AG09309 (cell line): ENCODE measurements at places on chromosomes 2 and 18.
A peak's percentile ranks its signal among the peaks of the same experiment; 100 is the strongest.

DNA sequence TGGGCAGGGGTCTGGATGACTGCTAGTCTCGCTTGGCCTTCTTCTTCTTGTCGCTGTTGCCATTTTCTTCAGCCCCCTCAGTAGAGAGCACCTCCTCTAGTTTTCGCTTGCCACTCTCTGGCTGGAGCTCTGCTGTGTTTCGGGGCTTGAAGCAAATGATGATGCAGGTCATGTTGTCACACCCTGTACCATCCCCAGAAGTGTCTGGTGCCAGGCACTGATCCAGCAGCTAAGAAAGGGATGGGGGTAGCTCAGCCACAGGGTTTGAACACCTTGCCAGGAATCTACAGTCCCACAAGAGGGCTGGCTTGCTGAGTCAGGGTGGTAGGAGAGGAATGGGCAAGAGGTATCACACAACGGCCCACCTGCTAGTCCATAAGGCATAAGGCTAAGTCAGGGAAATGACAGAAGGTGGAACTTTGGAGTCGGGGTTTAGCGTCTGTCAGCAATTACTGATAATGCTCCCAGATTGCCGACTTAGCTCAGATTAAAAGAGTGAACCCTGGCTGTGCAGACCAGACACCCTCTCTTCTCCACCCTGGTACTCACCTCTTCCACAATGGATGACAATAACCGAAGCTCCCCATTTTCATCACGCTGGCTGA lies 1.1 kb upstream of the ZNF513 start:
- no peak for DNase-seq

DNA sequence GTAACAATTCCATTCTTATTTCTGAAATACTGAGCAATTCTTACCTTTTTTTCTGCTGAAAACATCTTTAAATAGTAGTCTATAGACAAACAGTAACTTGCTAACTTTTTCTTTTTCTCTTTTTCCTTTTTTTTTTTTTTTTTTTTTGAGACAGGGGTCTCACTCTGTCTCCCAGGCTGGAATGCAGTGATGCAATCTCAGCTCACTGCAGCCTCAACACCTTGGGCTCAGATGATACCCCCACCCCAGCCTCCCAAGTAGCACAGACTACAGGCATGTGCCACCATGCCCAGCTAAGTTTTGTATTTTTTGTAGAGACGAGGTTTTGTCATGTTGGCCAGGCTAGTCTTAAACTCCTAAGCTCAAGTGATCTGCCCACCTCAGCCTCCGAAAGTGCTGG lies 42.2 kb downstream of the MFSD6 start:
- DNase-seq = no peak

GRCh38 chr2:23380562-23381065 lies 4.4 kb upstream of the KLHL29 start:
- no peak for DNase-seq

DNA sequence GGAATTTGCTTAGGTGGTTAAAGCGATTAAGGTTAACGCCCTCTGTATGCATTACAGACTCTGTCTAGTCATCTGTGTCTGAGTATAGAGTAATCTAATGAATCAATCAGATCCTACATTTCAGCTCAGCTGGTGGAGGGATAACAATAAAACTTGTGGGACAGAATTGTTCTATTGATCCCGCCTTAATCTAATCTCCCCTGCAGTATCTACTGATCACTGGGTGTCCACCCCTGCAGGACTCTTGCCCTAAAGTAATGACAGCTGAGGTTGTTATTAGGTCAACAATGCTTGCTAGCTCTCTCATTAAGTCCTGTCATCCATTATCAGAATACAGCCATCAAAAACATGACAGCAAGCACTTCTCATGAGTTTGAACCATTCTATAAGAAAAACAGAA lies 462.6 kb upstream of the TMEFF2 start:
- no peak for DNase-seq

- DNase-seq = no peak
Observed at GRCh38 chr2:79235135-79235534, 75.6 kb upstream of the REG3A start.

GRCh38 chr2:43326101-43326825 lies 99.9 kb upstream of the ZFP36L2 start:
- no peak for DNase-seq

DNA sequence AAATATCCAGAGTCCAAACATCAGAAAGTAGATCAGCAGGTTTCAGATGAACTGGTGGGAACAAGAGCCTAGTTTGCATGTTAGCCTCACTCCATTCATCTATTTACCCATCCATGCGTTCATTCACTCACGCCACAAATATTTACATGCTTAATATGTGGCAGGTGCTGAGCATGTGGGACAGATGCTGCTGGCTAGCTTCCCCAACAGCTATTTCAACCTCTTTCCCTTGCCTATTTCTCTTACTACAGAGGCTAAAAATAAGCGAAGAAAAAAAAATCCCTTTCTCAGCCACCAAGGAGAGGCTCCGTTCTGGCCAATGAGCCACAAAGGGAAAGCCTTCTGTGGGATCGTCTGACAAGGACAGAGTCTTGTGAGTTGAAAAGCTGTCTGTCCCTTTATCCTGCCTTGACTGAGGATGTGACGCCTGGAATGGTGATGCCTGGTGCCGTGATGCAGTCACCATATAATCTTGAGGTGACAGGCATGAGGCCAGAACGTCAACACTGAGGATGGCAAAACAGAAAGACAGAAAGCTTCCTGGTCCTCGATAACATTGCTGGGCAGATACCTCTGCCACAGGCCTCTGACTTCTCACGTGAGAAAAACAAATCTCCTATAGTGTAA lies 78.2 kb downstream of the KCTD1 start:
- no peak for DNase-seq

DNA sequence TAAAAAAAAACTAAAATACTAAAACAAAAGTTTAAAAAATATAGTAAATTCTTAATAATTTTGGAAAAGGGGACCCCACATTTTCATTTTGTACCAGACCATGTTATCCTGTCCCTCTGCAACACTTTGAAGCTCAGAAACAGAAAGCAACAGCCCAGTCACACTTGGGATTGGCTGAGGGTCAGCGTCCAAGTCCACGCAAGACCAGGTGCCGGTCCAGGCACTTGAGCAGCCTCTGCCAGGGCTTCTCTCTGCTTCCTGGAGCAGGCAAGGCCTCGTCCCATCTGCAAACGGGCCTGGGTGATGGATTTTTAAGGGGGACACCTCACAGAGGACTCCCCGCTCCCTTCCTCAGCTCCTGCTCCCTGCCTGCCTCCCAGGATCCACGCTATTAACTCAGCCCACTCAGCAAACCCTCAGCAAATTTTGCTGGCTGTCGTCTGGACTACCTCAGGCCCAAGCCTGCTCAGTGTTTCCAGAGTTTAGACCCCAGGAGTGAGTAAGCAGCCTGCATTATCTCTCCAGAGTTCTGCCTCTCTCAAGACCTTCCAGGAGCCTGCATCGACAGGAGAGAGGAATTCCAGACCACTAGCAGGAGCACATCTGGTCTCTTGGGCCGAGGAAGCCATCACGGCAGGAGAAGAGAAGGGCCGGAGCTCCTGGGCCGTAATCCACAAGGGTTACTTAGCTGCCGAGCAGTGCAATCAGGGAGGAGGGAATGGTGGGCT lies 88.7 kb upstream of the STPG4 start:
- DNase-seq = no peak

DNA sequence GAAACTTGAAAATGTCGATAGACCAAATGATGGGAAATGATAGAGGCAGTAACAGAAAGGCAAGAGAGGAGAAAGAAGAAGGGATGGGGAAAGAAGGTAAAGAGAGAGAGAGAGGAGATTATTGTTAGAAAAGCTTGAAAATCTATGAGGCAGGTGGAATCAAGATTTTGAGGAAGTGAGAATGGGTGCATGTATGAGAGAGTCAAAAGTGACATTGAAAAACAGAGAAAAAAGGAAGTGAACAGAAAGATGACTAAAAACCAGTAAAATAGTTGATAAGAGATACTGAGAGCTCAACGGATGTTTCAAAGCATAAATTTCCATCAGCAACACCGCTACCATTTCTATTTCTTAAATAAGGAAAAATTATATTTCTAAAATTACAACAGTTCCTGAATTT lies 327.4 kb upstream of the CWC22 start:
- no peak for DNase-seq

DNA sequence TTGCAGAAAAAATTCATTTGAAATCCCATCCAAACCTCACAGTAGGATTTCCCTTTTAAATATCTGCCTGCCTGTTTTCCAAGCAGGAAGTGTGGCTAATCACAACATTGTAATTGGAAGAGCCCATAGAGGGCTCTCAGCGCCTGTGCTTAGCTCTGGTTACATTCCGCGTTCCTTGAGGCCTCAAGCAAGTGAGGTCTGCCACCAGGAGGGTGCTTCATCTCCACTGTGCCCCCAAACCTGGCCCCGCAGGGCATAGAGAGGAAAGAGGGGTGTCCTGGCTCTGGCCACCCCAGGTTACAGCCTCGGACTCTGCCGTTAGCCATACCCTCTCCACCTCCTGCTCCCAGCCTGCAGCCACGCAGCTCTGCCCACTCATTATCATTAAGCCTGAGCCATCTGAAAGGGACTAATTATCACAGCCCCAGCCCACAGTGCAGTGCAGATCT lies 214.8 kb downstream of the SP3 start:
- DNase-seq = peak; percentile 1

- DNase-seq = no peak
Observed at GRCh38 chr2:16960579-16960978, 294.9 kb upstream of the CYRIA start.

GRCh38 chr2:235527806-235528469 lies 34.1 kb downstream of the AGAP1 start:
- no peak for DNase-seq

GRCh38 chr2:15092181-15092580 lies 459.7 kb downstream of the LRATD1 start:
- DNase-seq = no peak

DNA sequence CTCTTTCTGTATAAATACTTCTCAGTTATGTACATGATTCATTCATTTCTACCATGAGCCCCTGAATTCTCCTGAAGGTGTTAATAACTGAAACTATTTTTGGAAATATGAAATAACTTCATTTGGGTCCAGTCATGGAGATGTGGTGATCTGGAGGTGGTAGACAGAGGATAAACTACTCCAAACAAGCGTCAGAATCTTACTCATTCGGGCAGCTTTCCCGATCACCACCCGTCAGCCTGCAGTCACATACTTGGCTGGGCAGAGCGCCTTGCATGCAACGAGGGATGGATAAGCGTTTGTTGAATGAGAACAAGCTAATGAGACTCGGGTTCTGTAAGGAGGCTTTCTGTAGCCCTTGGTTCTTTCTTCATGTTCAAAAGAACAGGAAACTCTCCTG lies 222.7 kb downstream of the CD226 start:
- DNase-seq = no peak

DNA sequence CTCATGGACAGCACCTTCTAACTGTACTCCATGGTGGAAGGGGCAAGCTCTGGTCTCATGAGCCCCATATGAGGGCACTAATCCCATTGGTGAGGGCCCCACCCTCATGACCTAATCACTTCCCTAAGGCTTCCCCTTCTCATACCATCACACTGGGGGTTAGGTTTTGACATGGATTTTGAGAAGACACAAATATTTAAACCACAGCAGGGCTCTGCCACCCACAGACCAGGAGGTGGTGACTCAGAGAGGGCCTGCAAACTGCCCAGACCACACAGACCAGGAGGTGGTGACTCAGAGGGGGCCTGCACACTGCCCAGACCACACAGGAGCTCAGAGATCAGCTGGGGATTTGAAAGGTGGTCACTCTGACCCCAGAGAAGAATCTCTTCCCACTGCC lies 222.0 kb downstream of the KLHL29 start:
- no peak for DNase-seq
